ENCODE measurements at places on chromosomes 4 and X. TPM values are rescaled to one million over a fixed set of nuclear protein-coding genes. Genes with fewer than 3 reads are reported as not detected.

The RPS6KA6 gene
- total RNA-seq, result 1.2 TPM

DNA sequence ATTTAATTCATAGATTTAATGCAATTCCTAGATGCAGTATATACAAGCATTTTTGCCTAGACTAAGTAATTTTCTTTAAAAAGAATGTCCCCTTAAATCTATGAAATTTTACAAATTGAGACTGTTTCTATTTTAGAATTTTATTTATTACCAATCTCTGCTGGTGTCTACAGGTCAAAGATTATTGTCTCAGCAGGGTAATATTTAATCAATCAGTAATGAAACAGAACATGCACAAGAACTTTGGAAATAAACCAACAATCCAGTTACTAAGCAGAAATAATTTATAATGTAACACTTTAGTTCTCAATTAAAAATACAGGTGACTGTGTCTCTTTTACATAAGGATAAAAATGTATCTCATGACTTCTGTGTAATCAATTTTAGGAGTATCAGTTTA, 266.2 kb downstream of the PPP3CA start:
- peaks cover 4% of the 10 kb centered on the region for H3K36me3 ChIP-seq
- H3K27me3 ChIP-seq, result no peaks in the 10 kb centered on the region
- no peak for DNase-seq

DNA sequence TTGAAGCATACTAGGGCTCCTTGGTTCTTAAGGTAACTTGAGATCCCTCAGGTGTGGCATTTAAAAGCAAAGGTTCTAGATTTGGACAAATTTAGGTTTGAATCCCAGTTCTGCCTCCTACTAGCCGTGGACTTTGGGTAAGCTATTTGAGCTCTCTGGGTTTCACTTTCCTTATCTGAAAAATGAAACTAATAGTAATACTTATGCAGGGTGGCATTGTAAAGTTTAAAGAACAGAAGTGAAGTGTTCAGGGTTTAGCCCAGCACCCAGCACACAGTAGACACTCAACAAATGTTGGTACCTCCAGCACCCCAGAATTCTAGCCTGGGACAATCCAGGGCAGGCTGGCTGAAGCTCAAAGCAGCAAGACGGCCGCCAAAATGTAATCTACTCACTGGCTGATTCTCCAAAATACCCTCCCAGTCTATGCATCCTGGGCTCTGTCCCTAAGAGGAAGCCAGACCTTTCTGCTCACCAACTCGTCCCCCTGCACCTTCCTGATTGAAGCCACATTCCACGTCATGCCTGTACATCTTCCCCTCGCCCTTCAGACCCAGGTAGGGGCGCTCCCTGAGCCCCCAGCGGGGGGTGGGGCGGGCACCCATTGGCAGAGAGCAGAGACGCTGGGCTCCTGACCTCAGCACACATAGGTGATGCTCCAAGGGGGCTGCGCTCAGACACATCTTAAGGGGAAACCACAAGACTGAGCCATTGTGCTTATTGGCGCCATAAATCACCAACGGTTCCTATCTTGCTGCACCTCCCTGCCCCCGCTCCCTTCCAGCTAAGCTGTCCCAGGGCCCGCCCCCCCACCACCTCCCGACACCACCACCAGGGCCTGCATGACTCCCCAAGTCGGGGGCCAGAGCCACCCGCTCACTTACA, 160.6 kb downstream of the BCOR start:
- H3K4me3 ChIP-seq, result no peak overlapping the region
- no peaks in the 10 kb centered on the region for H3K27me3 ChIP-seq
- peak overlapping the region; percentile 66 for H3K27ac ChIP-seq
- H3K36me3 ChIP-seq, result no peaks in the 10 kb centered on the region

- no peak overlapping the region for H3K27ac ChIP-seq
- H3K4me3 ChIP-seq, result no peak overlapping the region
- peaks cover 97% of the 10 kb centered on the region for H3K36me3 ChIP-seq
- no peak for DNase-seq
- H3K4me1 ChIP-seq, result no peaks in the 10 kb centered on the region
These were observed 58.4 kb downstream of the CEP135 start for GRCh38 chr4:56007154-56007553.

DNA sequence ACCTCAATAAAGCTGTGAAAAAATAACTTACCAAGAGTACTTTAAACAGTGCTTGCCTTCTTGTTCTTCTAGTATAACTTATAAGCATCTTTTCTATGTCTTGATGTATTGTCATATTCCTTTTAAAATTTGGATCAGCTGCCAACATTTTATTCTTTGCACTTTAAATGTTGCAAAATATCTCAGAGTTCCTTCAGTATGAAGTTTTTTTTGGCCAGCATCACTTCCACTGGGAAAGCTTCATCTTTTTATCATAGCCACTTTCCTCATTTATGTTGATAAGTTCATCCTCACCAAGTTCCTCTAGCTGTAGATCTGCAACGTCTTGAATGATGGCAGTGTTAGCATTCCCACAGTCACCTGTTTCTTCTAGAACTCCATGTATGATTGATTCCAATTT, 24.2 kb downstream of the CXorf58 start:
- no peaks in the 10 kb centered on the region for H3K36me3 ChIP-seq
- H3K4me1 ChIP-seq, result peaks cover 9% of the 10 kb centered on the region
- no peak overlapping the region for H3K27ac ChIP-seq
- no peaks in the 10 kb centered on the region for H3K27me3 ChIP-seq

- H3K36me3 ChIP-seq, result no peaks in the 10 kb centered on the region
- DNase-seq, result no peak
- no peak overlapping the region for H3K27ac ChIP-seq
- no peaks in the 10 kb centered on the region for H3K4me1 ChIP-seq
- H3K4me3 ChIP-seq, result no peak overlapping the region
These were observed 21.0 kb upstream of the CITED1 start for GRCh38 chrX:72326605-72327300.

DNA sequence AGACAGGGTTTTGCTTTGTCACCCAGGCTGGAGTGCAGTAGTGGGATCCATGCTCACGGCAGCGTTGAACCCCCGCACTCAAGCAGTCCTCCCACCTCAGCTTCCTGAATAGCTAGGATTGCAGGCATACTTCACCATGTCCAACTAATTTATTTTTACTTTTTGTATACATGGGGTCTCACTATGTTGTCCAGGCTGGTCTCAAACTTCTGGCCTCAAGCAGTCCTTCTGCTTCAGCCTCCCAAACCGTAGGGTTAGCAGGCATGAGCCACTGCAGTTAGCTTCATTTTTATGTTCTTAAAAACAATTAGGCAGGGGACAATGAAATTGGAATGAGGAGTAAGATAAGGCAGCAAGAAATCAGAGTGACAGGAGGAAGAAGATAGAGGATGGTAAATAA, 50.5 kb downstream of the RAP1GDS1 start:
- H3K36me3 ChIP-seq, result no peaks in the 10 kb centered on the region
- no peak overlapping the region for H3K27ac ChIP-seq
- no peaks in the 10 kb centered on the region for H3K4me1 ChIP-seq
- DNase-seq, result no peak
- H3K27me3 ChIP-seq, result no peaks in the 10 kb centered on the region

The VSIG4 gene
- total RNA-seq, result 89.8 TPM

- DNase-seq, result no peak
- no peaks in the 10 kb centered on the region for H3K27me3 ChIP-seq
- H3K4me1 ChIP-seq, result peaks cover 3% of the 10 kb centered on the region
These were observed 129.0 kb upstream of the RASGEF1B start for GRCh38 chr4:81600520-81601357.

DNA sequence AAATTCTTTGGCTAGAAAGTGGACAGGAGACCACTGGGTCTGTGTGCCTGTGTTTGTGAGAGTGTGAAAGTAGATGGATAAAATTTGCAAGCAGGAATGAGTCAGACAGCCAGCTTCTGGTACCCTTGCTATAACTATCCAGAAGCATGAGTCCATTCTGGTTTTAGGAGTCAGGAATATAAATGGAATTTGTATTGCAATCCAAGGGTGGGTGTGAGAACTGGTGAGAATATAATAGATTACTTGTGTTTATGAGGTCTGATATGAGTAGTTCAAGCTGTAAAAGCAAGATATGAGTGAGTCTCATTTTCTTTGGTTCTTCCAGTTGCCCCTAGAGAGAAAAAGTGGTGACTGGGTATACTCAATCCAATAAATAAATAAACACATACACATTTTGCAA, 212.7 kb upstream of the TAPT1 start:
- no peaks in the 10 kb centered on the region for H3K27me3 ChIP-seq
- no peaks in the 10 kb centered on the region for H3K4me1 ChIP-seq
- H3K4me3 ChIP-seq, result no peak overlapping the region

GRCh38 chrX:68912113-68912512, 83.3 kb downstream of the EFNB1 start:
- no peak overlapping the region for H3K4me3 ChIP-seq
- H3K27me3 ChIP-seq, result peaks cover 10% of the 10 kb centered on the region
- H3K4me1 ChIP-seq, result no peaks in the 10 kb centered on the region
- no peak overlapping the region for H3K27ac ChIP-seq

The ADH1A gene
- 1.2 TPM for total RNA-seq

DNA sequence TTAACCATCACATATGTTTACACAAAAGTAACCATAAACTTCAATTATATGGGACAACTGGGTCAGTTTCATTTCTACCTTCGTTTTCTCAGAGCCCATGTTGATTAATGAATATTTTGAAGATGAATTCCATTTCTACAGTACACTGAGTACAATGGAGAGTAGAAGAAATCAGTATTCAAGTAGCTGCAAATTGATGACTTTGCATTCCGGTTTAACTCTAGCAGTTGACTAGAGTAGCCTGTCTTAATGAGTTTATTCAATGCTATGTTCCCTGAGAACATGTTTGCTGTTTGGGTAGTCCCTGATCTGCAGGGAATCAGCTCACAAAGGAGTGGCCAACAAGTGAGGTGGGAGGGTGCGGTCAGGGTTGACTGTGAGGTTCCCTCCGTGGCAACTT, 168.3 kb downstream of the TRIML1 start:
- H3K4me3 ChIP-seq, result no peak overlapping the region
- H3K27me3 ChIP-seq, result no peaks in the 10 kb centered on the region
- H3K4me1 ChIP-seq, result no peaks in the 10 kb centered on the region
- H3K27ac ChIP-seq, result no peak overlapping the region
- H3K36me3 ChIP-seq, result no peaks in the 10 kb centered on the region
- no peak for DNase-seq

The TMPRSS11B gene
- total RNA-seq, result not detected

The LDB2 gene
- total RNA-seq, result 140 TPM

DNA sequence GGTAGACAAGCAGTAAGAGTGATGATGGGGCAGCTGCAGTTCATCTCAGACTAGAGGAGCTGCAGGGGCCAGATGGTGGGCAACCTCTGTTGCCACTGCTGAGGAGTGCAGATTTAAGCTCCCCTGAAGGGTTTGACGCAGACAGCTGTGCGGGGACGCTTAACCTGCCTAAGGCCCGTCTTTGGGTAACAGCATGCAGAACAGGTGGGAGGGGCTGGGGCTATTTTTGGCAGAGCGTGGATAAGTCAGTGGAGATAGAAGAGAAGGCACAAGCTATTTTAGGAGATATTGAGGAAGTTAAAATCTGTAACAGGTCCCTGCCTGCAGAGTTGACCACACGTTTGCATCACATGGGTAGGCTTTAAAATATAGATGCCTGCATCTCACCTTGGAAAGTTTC, 10.5 kb downstream of the CD99 start:
- peak overlapping the region; percentile 18 for H3K27ac ChIP-seq
- H3K36me3 ChIP-seq, result no peaks in the 10 kb centered on the region
- peaks cover 88% of the 10 kb centered on the region for H3K4me1 ChIP-seq
- H3K27me3 ChIP-seq, result no peaks in the 10 kb centered on the region
- DNase-seq, result peak; percentile 61

GRCh38 chr4:146317783-146318182, 103.4 kb downstream of the REELD1 start:
- H3K4me3 ChIP-seq, result no peak overlapping the region
- no peaks in the 10 kb centered on the region for H3K27me3 ChIP-seq
- no peak overlapping the region for H3K27ac ChIP-seq
- H3K36me3 ChIP-seq, result no peaks in the 10 kb centered on the region

GRCh38 chr4:170271723-170272122, 182.0 kb upstream of the AADAT start:
- H3K4me3 ChIP-seq, result no peak overlapping the region
- no peaks in the 10 kb centered on the region for H3K4me1 ChIP-seq
- H3K36me3 ChIP-seq, result no peaks in the 10 kb centered on the region

GRCh38 chr4:23814587-23814986, 75.3 kb downstream of the PPARGC1A start:
- no peak overlapping the region for H3K4me3 ChIP-seq
- no peaks in the 10 kb centered on the region for H3K36me3 ChIP-seq
- no peak overlapping the region for H3K27ac ChIP-seq
- DNase-seq, result no peak
- H3K4me1 ChIP-seq, result no peaks in the 10 kb centered on the region

DNA sequence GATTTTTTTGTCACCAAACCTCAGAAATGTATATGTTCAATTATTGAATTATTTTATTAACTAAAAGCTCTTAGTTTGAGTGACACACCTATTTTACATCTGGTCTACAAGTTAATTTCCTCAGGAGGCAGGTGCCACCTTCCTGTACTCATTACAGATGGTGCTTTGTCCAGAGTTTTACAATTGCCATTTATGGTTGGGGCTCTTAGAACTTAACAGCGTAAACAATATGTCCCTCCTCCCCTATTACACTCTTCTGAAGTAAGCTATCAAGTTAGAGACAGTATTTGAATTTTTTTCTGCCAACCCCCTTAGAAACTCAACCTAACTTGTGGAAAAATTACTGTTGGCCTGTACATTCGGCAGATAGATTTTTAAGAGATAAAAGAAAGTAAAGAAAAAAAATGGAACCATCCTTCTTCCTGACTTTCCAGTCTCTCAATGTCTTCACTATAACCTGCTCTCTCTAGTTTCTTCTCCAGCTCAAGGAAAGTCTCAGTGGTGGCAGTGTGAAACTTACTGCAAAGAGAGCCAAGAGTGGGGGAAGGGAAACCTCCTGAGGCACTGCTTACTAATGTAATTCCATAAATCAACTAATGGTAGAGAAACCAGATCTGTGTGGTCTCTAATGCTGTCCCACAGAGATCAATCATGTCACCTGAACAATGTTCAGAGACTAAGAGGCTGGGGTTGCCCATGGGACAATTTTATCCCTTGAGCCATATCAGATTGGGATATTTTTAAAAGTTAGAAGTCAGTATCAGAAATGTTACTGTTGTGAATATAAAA, 7.8 kb downstream of the CXXC4 start:
- DNase-seq, result no peak
- H3K4me3 ChIP-seq, result no peak overlapping the region
- H3K4me1 ChIP-seq, result peaks cover 10% of the 10 kb centered on the region

The ETDA gene
- total RNA-seq, result not detected

DNA sequence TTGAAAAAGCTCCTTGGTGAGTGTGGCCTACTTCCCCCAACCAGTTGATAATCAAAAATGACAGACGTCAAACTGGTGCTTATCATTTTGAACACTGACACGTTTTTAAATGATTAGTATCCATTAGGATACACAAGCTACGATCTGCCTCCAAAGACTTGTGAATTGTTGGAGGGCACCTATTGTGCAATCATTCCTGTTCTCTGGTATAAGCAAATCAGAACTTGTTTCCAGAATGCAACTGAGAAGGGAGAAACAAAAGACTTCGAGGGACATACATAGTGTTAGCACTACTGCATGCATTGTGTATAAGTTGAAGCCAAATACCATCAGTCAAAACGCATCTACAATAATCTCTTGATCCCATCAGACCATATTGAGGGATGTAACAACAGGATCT, 11.6 kb downstream of the NPY2R start:
- H3K36me3 ChIP-seq, result no peaks in the 10 kb centered on the region
- no peaks in the 10 kb centered on the region for H3K4me1 ChIP-seq
- no peak overlapping the region for H3K27ac ChIP-seq
- no peaks in the 10 kb centered on the region for H3K27me3 ChIP-seq
- no peak overlapping the region for H3K4me3 ChIP-seq

GRCh38 chr4:17809667-17810066, 890 bp downstream of the DCAF16 start:
- H3K27me3 ChIP-seq, result no peaks in the 10 kb centered on the region
- peaks cover 51% of the 10 kb centered on the region for H3K4me1 ChIP-seq
- DNase-seq, result no peak

GRCh38 chrX:150155436-150156035, 207.6 kb upstream of the MAMLD1 start:
- no peaks in the 10 kb centered on the region for H3K27me3 ChIP-seq
- H3K4me1 ChIP-seq, result no peaks in the 10 kb centered on the region
- H3K27ac ChIP-seq, result no peak overlapping the region
- H3K36me3 ChIP-seq, result no peaks in the 10 kb centered on the region

The RTL9 gene
- not detected for total RNA-seq

The CDS1 gene
- 1.5 TPM for total RNA-seq
